ENCODE measurements at places on chromosomes 12 and 14.

- DNase-seq: no peak
Observed at GRCh38 chr12:127355061-127355841, 911.7 kb upstream of the TMEM132C start.

DNA sequence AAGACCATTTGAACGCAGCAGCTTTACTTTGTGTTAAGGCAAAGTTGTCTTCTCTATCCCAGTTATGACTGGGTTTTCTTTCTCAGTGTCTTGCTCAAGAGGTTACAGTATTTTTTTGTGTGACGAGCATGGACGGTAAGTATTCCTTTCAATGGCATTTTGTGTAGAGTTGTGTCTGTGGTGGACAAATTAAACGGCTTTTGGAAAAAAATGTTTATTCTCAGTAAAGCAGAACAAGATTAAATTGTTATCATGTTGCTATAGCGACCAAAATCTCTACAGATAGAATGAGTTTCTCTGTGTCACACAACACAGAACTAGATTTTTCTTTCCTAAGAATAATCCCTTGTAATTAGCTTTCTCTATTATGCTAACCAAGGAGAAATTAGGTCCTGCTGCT lies 417.1 kb downstream of the AEBP2 start:
- no peak for DNase-seq

- DNase-seq: no peak
Observed at GRCh38 chr14:105867961-105868599, 341.7 kb downstream of the TMEM121 start.

GRCh38 chr12:28050606-28051005 lies 78.1 kb upstream of the PTHLH start:
- no peak for DNase-seq

GRCh38 chr14:64685371-64686281 lies 18.6 kb upstream of the PLEKHG3 start:
- DNase-seq: no peak

DNA sequence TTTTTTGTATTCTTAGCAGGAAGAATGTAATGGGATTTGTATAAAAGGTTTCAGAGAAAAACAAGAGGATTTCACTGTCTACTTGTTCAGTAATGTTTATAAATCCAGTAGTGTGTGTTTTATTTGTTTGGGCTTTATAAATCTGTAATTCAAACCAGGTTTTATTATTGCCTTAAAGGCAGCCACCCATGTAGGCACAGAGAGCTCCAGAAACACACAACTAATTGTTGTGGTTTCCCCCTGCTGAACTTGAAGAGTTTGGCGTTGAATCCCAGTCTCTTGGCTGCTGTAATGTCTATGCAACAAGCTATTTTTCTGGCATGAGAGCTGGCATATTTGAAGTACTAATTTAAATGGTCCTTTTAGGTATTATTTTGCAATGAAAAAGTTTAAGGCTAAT lies 63.4 kb upstream of the SLCO1C1 start:
- no peak for DNase-seq

GRCh38 chr14:23766737-23767401 lies 130.7 kb downstream of the DHRS2 start:
- no peak for DNase-seq

GRCh38 chr12:107318556-107318805 lies 225.1 kb upstream of the CRY1 start:
- DNase-seq: no peak

- DNase-seq: peak; percentile 15
Observed at GRCh38 chr12:13362260-13362841, 165.8 kb downstream of the EMP1 start.

GRCh38 chr12:16515666-16516065 lies 90.3 kb downstream of the LMO3 start:
- no peak for DNase-seq

GRCh38 chr14:97283005-97283403 lies 485.8 kb downstream of the VRK1 start:
- no peak for DNase-seq

DNA sequence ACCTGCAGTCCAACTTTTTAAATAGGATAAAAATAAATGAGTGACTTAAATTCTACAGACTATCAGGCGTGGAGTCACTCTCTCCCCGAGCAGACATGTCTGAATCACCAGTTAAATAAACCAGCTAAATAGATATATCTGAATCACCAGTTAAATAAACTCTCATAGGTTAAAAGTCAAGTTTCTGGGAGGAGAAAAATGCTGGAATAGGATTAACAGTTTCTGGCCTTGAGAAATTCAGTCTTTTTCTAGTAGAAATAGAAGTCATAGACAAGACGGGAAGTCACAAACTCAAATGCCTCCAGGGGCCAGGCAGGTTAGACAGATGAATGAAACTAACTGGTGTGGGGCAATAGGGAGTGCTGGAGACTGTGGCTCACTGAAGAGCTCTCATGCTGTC lies 258.6 kb upstream of the TMEM132C start:
- DNase-seq: no peak

DNA sequence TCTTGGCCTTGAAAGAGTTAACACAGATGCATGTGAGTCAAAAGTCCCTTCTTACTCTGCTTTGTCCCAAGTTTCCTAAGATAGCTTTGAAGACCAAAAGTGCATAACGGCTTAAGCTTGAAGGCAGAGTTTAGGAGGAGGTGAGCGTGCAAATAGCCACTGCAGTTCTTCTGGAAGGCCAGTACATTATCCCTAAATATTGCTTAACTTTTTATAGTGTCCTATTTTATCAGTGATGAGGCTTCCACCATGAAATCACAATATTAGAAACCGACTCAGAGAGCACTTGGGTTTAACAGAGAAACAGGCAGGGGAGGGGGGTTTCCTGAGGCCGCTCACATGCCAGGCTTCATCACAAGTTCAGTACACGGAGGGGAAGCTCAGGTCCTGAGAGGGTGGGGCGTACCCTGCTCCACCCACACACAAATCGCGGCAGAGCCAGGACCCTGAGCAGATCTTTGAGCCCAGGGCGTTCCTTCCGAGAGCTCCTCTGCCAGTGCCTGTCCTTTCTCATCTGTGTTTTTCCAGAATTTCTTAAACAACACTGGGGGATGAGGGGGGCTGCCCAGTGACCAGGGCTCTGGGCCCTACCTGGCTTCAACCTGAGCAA lies 26.8 kb upstream of the BDKRB2 start:
- peak; percentile 29 for DNase-seq

- DNase-seq: no peak
Observed at GRCh38 chr12:100953677-100954076, 159.1 kb downstream of the ANO4 start.

- DNase-seq: no peak
Observed at GRCh38 chr12:118709946-118710345, 271.4 kb upstream of the SRRM4 start.

DNA sequence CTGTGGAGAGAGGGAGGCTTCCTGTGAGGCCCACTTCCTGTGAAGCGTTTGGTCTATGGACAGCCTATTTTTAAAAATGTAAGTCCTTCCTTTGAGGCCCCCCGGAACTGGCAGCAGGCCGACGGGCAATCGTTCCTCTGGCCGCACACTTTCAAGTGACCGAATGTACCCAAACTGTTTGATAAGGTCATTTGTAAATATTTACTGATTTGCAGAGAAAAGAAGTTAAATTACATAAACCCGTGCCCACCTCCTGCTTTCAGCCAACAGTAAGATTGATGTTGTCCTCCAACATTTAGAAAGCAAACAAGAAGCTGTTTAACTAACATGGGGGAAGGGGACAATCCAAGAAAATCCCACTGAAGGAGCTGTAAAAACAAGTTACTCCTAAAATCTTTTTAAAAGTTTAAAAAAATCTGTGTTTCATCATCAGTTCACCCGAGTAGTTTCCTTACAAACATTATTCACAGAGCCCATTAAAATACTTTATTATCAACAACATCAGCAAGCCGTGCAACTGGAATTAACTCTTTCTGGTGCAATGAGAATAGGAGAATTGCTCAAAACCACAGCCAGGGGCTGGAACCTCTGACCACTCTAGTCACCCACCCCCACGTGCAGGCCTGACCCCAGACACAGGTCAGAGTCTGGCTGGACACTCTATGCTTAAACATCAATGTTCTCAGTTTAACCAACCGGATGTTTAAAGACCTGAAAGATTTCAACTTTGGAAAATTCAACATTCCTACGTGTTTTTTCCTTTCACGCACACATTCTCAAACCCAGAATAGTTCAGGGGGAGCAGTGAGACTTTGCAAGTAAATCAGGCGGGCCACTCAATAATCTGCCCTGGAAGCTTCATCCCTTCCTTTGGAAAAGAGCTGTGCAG lies 65.3 kb downstream of the FOXN3 start:
- DNase-seq: peak; percentile 27

DNA sequence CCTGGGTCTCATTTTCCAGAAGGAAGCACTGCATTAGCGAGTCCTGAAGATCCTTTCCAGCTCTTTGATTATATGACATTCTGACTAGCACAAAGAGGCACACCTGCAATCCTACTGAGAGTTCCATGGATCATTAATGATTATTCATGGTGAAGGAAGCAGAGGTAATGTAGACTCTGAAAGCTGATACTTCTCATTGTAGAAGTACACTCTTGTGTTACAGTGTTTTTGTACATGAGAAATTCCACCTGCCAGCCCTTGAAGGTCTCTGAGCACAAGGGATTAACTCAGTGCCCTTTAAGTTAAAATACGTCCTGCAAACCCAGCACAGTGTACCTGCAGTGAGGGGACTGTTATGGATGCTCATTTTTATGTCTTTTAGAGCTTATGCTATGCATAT lies 558.8 kb upstream of the FBXO33 start:
- DNase-seq: no peak

DNA sequence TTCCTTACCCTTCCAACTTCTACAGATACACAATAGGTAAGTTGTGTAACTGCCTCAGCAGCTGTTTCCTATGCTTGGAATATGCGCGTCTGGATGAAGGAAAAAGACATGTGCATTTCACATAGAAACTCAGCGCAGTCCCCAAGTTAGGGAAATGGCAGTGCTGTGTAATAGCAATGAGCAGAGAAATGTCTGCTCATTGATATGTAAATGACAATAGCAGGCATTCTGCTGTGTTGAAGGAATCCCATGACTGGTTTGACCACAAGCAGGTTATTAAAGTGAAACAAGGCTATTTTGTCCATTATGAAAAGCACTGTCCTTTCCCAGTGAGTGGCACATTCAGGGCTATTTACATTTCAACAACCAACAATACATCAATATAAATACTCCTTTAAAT lies 106.6 kb downstream of the BTG1 start:
- no peak for DNase-seq

GRCh38 chr12:108860443-108860842 lies 3.1 kb upstream of the SSH1 start:
- DNase-seq: no peak

GRCh38 chr12:52043386-52044212 lies 7.6 kb upstream of the NR4A1 start:
- DNase-seq: no peak

- DNase-seq: no peak
Observed at GRCh38 chr12:93536766-93537488, 35.5 kb upstream of the SOCS2 start.

- peak; percentile 80 for DNase-seq
Observed at GRCh38 chr12:123905319-123905925, 67.2 kb downstream of the CCDC92 start.

DNA sequence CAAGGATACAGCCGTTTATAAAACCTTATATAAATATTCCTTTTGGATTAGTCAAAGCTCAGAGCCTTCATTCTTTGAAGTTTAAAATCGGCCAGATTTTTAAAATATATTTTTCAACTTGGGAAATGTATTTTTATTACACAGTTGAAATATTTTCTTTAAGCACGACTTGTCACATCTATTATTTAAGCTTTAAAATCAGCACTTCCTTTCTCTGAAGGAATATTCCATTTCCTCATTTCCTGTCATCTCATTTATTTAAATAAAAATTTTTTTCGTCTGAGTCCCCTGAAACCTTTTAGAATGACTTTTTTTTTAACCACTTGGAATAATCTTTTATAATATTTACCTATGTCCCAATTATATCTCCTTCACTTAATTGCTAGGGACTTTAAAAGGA lies 107.5 kb upstream of the PDE3A start:
- DNase-seq: no peak

DNA sequence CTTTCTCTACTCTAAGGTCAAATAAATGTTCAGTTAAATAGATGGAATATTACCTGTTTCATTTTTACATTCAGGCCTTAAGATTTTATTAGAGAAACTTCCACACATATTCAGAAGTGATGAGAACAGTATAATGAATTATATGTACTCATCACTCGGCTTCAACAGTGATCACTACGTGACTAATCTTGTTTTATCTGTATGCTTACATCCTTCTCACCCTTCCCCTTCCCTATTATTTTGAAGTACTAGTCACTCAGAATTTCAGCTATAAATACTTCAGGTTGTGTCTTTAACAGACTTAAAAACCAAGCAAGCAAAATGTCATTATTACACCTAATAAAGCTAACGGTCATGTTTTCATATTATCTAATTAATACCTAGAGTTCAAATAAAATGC lies 34.9 kb downstream of the ETV6 start:
- no peak for DNase-seq

GRCh38 chr12:13000925-13001774 lies 1.1 kb upstream of the HEBP1 start:
- DNase-seq: peak; percentile 60

DNA sequence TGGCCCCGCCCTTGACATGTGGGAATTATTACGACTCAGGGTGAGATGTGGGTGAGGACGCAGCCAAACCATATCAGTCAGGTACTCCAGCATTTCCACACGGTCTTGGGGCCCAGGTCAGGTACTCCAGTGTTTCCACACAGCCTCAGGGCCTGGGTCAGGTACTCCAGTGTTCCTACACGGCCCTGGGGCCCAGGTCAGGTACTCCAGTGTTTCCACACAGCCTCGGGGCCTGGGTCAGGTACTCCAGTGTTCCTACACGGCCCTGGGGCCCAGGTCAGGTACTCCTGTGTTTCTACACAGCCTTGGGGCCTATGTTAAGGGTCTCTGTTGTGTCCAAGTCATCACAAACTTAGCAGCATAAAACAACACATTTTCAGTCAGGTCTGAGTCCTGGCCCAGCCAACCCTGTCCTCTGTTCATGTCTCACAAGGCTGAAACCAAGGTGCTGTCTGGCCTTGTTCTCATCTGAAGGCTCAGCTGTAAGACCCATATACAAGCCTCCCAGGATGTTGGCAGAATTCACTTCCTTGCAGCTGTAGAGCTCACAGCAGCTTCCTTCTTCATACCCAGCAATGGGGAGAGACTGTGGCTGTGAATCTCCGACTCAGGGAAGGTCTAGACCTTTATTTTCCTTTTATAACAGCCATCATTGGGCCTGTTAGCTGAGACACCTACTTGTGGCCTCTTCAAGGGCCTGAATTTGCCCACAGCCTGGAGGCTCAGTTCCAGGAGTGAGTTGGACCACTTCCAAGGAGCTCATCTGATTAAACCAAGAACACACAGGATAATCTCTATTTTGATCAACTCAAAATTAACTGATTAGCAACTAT lies 107.6 kb upstream of the SFSWAP start:
- DNase-seq: peak; percentile 22

- DNase-seq: no peak
Observed at GRCh38 chr12:82329508-82329907, 28.7 kb downstream of the CCDC59 start.

- no peak for DNase-seq
Observed at GRCh38 chr14:49505041-49505766, 81.0 kb downstream of the RPS29 start.

DNA sequence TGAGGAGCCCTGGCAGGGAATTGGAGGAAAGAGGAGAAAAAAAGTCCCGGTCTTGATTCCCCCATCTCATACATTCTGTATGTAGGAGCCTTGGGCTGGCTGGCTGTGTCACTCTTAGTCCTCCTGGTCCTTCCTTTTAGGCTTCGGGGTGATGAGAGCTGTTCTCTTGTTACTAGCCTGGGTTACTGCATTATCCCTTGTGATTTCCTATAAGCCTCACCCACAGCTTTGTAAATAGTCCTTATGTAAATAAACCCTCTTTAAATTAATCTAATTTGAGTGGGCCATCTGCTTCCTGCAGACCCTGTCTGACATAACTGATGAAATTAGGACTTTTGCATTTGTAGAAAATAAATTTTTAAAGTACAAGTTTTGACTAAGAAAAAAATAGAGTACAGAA lies 19.2 kb downstream of the DNM1L start:
- DNase-seq: no peak
